ENCODE measurements at places on chromosomes 7 and 10. TPM values are rescaled to one million over a fixed set of nuclear protein-coding genes. Genes with fewer than 3 reads are reported as not detected.

CUEDC2 gene
- 61.4 TPM for total RNA-seq

FAM131B gene
- total RNA-seq = 3.2 TPM

UCMA gene
- not detected for total RNA-seq

BMPR1A gene
- total RNA-seq = 74.7 TPM

Measured in fibroblast of the aortic adventitia (primary cell).